ENCODE measurements at places on chromosomes 4 and X. TPM values are rescaled to one million over a fixed set of nuclear protein-coding genes. Genes with fewer than 3 reads are reported as not detected.

Gene CACNA1F
- not detected for total RNA-seq

Gene F8A2
- not detected for total RNA-seq

Gene GAGE2A
- total RNA-seq: not detected

Gene CPEB2
- total RNA-seq: 15.9 TPM

Gene SPANXA2
- 0.22 TPM for total RNA-seq

Gene MAGEB4
- total RNA-seq: not detected

Gene KLKB1
- total RNA-seq: 0.54 TPM

Gene HSFX3
- total RNA-seq: not detected

Gene SSX4
- total RNA-seq: not detected

Gene SLBP
- 61.5 TPM for total RNA-seq

Gene TEC
- total RNA-seq: 1.8 TPM
